ENCODE measurements at places on chromosomes 2 and 18. TPM values are rescaled to one million over a fixed set of nuclear protein-coding genes. Genes with fewer than 3 reads are reported as not detected.

GRCh38 chr2:192669505-192670091, 474.9 kb upstream of the TMEFF2 start:
- no peaks in the 10 kb centered on the region for H3K27me3 ChIP-seq
- no peaks in the 10 kb centered on the region for H3K36me3 ChIP-seq
- no peak overlapping the region for H3K27ac ChIP-seq
- no peak for DNase-seq

DNA sequence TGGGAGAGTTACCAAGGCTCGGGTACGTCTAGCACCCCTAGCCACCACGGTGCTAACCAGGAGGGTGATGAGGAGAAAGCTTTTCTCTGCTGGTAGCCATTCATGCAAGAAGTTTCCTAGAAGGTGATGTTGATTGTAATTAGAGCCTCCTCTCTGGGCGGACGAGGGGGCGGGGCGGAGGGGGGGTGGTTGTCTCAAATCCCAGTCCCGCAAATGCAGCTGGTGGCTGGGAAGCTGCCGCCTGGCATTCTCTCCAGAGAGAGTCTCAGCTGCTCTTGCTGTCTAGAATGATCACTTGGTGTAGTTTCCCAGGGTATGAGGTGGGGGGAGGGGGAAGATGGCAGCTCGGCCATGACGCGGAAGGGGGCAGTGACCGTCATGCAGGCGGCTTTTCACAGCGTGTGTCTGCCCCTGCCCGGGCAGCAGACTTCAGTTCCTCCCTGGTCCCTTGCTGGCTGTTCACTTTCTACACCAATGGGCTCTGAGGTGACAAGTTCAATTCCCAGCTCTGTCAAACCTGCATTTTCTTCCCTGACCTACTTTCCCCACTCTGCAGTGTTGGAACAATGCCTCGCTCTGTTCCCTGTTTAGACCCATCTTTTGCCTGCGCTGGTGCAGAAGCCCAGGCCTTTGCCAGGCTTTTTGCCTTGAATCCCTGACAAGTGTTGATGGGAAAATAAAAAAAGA, 61.5 kb upstream of the KLF7 start:
- no peak overlapping the region for H3K27ac ChIP-seq
- no peak overlapping the region for H3K4me3 ChIP-seq

DNA sequence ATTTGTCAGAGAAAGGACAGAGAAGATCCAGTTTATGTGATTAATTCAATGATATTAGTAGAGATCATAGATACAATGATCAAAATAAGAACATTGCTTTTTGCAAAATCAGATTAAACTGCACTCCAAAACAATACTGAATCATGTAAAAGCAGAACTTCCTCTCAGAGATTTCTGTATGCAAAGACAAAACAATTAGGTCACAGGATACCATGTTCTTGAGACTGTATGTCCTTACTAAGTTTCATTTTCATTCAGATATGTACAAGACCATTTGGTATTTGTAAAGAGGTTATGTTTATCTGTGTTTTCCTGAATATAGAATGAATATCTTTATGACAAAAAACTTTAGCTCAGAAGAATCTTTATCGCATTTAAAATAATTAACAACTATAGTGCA, 161.8 kb downstream of the DLGAP1 start:
- DNase-seq, result no peak
- H3K27ac ChIP-seq, result no peak overlapping the region
- H3K4me1 ChIP-seq, result no peaks in the 10 kb centered on the region
- peaks cover 1% of the 10 kb centered on the region for H3K36me3 ChIP-seq
- H3K4me3 ChIP-seq, result no peak overlapping the region

DNA sequence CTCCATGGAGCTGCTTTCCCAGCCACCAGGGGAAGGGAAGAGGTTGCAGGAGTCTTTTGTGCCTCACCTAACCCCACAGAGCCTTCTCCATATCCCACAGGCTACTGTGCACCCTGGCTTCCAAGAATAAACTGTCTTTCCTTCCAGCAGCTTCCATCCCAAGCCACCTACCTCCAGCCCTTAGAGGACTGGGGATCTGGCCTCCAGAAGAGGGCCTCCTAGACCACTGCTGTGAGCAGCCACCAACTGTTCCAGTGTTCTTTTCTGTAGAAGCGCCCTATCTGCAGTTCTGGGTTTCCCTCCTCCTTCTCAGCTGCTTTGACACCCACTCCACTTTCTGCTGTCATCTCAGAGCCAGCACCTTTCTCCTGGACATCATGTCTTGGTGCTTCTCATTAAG, 30.7 kb upstream of the REG3G start:
- H3K4me3 ChIP-seq, result no peak overlapping the region
- no peaks in the 10 kb centered on the region for H3K36me3 ChIP-seq
- no peak for DNase-seq
- H3K27ac ChIP-seq, result no peak overlapping the region
- peaks cover 2% of the 10 kb centered on the region for H3K27me3 ChIP-seq

DNA sequence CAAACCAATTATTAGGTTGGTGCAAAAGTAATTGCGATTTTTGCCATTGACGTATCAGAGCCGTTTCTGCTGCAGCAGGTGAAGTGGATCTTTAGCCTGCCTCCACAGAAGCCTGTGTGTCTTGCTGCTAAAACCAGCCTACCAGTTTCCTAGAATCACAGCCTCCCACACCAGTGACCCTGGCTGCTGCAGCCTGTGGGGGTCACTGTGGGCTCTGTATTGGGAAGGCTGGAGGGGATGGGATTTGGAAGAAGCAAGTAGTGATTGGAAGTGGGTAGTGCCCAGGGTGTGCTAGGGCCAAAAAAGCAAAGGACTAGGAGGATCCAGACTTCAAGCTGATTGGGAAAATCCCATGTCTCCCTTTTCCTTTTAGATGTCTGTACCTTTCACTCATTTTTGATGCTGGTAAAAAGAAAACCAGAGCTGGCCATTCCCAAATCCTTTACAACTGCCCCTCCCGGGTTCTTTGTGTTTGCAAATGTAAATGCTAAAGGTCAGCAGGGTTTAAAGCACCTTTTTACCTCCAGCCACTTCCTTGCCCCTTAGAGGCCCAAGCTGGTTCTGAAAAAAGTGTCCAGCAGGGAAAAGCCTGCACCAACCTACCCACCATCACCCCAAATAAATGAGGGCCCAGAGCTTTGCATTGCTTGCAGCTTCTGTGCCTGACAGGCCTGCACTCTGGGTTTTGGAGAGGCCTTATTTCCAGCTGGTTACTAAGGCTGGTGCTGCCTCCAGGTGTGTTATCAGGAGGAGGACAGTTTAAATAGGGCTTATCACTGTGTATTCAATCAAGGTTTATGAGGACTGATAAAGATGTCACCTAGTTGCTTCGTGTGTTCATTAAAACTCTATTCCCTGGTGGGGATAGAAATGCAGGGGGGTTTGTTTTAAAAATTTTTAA, 172.0 kb downstream of the MIB1 start:
- H3K4me1 ChIP-seq, result peaks cover 4% of the 10 kb centered on the region
- DNase-seq, result no peak
- H3K27me3 ChIP-seq, result no peaks in the 10 kb centered on the region
- H3K27ac ChIP-seq, result no peak overlapping the region
- H3K4me3 ChIP-seq, result no peak overlapping the region
- no peaks in the 10 kb centered on the region for H3K36me3 ChIP-seq

- H3K27me3 ChIP-seq, result no peaks in the 10 kb centered on the region
- no peaks in the 10 kb centered on the region for H3K4me1 ChIP-seq
- H3K36me3 ChIP-seq, result no peaks in the 10 kb centered on the region
- H3K4me3 ChIP-seq, result no peak overlapping the region
- no peak overlapping the region for H3K27ac ChIP-seq
These were observed 224.5 kb downstream of the TXNL1 start for GRCh38 chr18:56413862-56414261.

DNA sequence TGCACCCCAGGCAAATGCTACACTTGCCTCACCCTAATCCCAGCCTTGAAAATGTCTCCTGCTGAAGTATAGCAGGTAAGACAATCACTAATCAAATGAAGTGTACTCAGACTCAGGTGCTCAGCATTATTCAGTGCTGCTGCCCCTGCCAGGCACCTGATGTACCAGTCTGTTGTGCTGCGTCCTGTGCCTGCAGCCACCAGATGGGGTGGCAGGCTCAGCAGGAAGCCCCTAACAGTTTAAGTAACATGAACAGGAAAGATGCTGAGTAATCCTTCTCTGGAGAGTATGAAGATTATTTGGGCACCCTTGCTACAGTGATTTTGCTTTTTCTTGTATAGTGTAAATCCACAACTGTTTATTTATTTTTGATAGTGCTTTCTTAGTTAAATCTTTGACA, 69.1 kb downstream of the TACR1 start:
- no peaks in the 10 kb centered on the region for H3K36me3 ChIP-seq
- H3K27me3 ChIP-seq, result no peaks in the 10 kb centered on the region
- H3K27ac ChIP-seq, result no peak overlapping the region
- H3K4me3 ChIP-seq, result no peak overlapping the region
- H3K4me1 ChIP-seq, result no peaks in the 10 kb centered on the region

DNA sequence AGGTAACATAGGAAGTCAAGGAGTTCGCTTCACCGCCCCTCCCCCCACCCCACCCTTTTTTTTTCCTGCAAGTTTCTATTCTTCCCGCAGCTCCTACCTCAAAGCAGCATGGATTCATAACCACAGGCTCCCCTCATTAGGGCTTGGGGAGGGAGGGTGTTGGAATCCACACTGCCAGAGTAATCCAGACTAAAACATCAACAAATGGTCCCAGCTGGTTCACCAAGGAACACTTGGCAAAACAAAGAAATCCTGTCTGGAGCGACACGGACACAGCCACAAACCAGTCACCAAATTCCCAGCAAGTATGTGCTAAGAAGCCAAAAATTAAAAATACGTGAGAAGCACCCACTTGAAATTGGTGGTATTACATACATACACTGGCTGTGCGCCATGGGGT, 106.9 kb upstream of the PPP1CB start:
- no peak for DNase-seq
- peaks cover 4% of the 10 kb centered on the region for H3K4me1 ChIP-seq
- H3K27me3 ChIP-seq, result no peaks in the 10 kb centered on the region
- no peak overlapping the region for H3K27ac ChIP-seq
- H3K36me3 ChIP-seq, result no peaks in the 10 kb centered on the region

DNA sequence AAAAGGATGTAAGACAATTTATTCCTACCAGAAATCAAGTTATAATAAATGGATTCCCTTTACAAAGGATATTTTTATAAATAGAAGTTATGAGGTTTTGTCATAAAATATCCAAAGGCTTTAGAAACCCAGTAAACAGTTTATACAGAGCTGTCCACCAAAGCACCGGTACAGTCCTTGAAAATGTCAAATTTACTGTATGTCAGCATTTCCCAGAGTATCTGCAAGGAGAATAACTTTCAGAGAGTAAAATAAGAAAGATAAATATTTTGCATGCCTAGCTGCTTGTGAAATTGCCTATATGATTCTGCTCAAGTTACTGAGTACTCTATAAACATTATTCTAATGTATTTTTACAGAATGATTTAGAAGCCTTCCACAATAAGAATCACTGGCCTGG, 923.3 kb upstream of the DDX18 start:
- H3K27me3 ChIP-seq, result no peaks in the 10 kb centered on the region
- H3K36me3 ChIP-seq, result no peaks in the 10 kb centered on the region
- H3K27ac ChIP-seq, result no peak overlapping the region
- no peak for DNase-seq
- H3K4me3 ChIP-seq, result no peak overlapping the region
- H3K4me1 ChIP-seq, result no peaks in the 10 kb centered on the region

GRCh38 chr2:101704046-101704466, 6.5 kb downstream of the MAP4K4 start:
- no peak overlapping the region for H3K4me3 ChIP-seq
- no peak for DNase-seq
- H3K4me1 ChIP-seq, result peaks cover 15% of the 10 kb centered on the region
- H3K36me3 ChIP-seq, result no peaks in the 10 kb centered on the region
- peaks cover 6% of the 10 kb centered on the region for H3K27me3 ChIP-seq
- H3K27ac ChIP-seq, result no peak overlapping the region

GRCh38 chr2:17621781-17622180, 81.3 kb downstream of the VSNL1 start:
- H3K27me3 ChIP-seq, result no peaks in the 10 kb centered on the region
- H3K4me3 ChIP-seq, result no peak overlapping the region
- no peak overlapping the region for H3K27ac ChIP-seq
- no peaks in the 10 kb centered on the region for H3K4me1 ChIP-seq
- H3K36me3 ChIP-seq, result no peaks in the 10 kb centered on the region
- no peak for DNase-seq

DNA sequence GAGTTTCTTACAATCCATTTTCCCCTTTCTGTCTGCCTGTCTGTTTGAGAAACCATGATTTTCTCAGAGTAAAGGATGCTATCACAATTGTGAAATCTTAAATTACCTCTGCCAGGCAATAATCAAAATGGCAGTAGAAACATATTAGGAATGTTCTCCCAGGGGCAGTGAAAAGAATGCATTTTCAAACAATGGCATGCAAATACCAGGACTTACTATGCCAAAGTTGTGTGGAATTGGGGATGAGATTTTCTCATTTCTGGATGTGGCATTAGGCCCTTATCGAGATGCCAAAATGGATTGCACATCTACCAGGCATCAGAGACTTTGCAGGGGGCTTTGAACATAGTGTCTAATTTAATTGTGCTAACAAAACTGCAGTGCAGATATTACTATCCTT, 821.4 kb downstream of the RNF144A start:
- H3K36me3 ChIP-seq, result no peaks in the 10 kb centered on the region
- H3K27ac ChIP-seq, result no peak overlapping the region
- no peak overlapping the region for H3K4me3 ChIP-seq
- H3K4me1 ChIP-seq, result no peaks in the 10 kb centered on the region

DNA sequence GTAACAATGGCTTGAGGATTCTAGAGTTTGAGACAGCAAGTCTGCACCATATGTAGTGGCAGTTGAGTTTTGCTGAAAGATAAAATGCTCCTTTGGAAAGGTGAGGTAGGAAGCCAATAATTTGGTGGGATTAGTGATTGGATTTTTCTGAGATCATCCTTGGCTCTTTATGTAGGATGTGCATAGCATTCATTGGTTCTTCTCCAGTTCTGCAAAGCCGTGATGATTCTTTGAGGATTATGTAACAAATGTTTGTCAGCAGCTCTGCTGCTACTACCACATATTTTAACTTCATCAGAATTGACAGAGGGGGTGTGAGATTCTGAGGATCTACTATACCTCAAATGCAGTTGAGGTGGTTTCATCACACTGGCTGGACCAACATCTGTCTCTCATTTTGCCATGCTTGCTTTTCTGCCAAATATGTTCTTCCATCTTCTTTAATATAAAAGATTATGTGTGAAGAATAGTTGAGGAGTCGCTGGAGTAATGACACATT, 188.9 kb upstream of the RASGRP3 start:
- no peak overlapping the region for H3K4me3 ChIP-seq
- H3K27me3 ChIP-seq, result no peaks in the 10 kb centered on the region
- no peak for DNase-seq
- no peaks in the 10 kb centered on the region for H3K4me1 ChIP-seq

GRCh38 chr2:120825370-120826259, 89.9 kb downstream of the GLI2 start:
- H3K4me1 ChIP-seq, result no peaks in the 10 kb centered on the region
- H3K27ac ChIP-seq, result no peak overlapping the region
- H3K27me3 ChIP-seq, result peaks cover 2% of the 10 kb centered on the region
- H3K4me3 ChIP-seq, result no peak overlapping the region
- H3K36me3 ChIP-seq, result no peaks in the 10 kb centered on the region

HTR2B gene
- 0.59 TPM for polyA plus RNA-seq

ANKRD30B gene
- polyA plus RNA-seq, result not detected

FEV gene
- not detected for polyA plus RNA-seq

CERKL gene
- 11.8 TPM for polyA plus RNA-seq

RAB27B gene
- not detected for polyA plus RNA-seq

KATNAL2 gene
- polyA plus RNA-seq, result 1.7 TPM

SCYGR4 gene
- not detected for polyA plus RNA-seq

PLGLB1 gene
- polyA plus RNA-seq, result 0.41 TPM
